Memory B cell (primary cell): ENCODE measurements at places on chromosomes 3 and 15.

- DNase-seq, result no peak
Measured at GRCh38 chr15:100671858-100672543, 69.6 kb downstream of the ASB7 start.

- DNase-seq, result no peak
Measured at GRCh38 chr3:163490119-163490518, 1588.2 kb downstream of the SI start.

GRCh38 chr3:173241727-173242126, 100.7 kb upstream of the SPATA16 start:
- DNase-seq, result no peak

DNA sequence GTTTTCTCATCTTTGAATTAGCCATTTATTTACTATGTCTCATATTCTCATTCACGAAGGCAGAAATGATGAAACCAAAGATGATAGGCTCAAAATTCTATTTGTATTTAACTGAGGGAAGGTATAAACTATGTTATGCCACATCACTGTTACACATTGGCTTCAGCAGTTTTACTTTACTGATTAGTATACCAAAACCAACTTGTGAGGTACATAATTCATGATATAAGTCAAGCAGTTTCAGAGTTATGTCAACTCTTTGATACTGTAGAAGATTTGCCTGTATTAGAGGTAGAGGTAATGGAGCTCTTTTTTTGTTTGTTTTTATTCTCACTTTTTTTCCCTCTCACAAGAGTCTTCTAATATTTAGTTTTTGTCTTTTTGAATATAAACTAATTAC, 22.9 kb downstream of the CHMP2B start:
- no peak for DNase-seq

GRCh38 chr3:52026041-52026440, 30.3 kb downstream of the DUSP7 start:
- DNase-seq, result no peak

DNA sequence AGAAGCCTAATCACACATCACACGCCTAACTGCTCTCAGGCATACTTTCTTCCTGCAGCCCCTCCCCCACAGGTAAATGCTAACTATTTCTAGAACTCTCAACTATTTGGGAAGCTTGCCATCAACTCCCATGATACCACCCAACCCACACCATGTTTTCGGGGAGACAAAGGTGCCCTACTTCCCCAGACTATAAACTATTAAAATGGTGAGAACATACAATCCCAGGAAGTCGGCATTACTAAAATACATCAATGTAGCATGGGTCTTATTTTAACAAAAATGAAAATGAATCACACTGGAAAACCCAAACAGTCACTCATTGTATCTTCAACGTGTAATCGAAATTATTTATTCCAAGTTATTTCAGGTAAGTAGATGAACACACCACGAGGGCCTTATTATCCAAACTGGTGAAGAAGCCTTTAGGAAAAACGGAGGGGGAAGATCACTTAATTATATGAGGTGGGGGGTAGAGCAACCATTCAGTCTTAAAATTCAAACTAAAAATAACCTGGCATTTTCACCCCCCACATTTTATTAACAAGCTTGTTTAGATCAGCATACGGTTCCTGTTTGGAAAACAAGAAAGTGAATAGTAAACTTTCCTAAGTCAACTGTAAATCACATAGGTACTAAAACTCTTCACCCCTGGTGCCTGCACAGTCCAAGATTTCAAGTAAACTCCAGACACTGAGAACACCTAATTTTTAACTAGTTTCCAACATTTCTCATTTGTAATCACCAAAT, 1.9 kb downstream of the TBL1XR1 start:
- no peak for DNase-seq

DNA sequence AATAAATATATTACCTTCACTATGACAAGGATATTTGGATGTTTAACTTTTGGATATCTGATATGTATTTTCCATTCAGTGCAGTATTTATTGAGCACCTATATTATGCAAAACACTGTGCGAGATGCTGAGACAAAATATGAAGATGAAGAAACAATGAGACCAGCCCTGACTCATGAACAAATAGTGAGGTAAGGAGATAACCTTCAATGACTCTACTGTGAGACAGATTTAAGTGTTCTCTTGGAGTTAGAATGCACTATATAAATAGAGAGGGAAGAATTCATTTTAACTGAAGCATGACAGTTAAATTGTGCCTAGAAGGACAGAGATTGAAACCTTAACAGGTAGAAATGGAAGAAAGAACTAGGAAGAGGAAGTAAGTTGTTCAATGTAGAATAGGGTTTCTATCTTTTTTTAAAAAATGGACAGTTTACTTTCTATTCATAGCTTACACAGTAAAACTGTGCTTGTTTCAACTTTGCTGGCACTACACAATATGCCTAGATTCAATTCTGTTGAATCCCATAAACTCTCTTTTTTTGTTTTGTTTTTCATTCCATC, 124.2 kb downstream of the ZBTB20 start:
- DNase-seq, result no peak

DNA sequence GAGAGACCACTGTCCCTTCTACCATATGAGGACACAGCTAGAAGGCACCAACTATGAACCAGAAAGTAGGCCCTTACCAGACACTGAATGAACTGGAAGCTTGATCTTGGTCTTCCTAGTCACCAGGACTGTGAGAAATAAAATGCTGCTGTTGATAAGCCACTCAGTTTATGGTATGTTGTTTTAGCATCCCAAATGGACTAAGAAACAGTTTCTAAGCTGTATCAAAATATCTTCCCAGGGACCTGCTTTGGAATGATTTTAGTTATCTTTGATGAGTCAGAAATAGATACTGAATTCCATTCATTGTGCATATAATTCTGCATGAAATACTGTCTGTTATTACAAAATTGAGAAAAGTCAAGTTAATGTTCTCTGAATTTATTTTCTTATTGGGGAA, 18.6 kb downstream of the WDR76 start:
- no peak for DNase-seq

GRCh38 chr3:28915741-28916500, 364.9 kb upstream of the RBMS3 start:
- no peak for DNase-seq

DNA sequence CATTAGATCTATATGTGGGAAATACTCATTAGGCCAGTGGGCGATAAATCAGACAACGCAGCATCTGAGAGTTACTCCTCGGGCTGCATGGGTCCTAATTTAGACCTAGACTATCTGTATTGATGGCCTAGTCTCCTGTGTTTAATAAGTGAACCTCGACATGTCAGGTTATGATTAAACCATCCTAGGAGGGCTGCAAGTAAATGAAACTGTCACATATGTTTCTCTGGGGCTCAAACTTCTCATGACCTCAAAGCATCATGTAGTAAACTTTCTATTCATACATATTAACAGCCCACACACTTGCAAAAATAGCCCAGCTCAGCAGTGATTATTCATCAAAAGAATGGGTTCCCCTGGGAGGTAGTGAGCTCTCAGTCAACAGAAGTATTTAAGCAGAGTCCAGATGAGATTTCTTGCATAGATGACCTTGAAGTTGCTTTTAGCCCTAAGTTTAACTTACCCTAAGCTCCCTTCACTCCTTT, 51.6 kb downstream of the RAB11A start:
- no peak for DNase-seq

DNA sequence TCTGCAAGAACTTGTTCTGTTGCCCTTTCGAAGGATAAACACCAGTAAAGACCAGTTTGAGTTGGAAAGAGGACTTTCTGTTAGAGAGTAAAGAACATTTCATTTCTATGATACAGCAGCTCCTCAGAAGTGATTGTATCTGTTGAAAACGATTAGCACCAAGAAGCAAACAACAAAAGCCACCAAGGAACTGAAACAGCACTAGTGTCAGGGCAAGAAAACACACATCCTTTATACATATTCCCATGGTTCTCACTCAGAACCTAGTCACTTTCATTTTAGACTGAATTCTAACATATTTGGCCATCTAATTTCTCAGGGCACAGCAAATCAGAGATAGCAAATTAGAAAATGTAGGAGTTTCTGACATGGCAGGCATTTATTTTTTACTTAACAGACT, 116.1 kb downstream of the ATP1B3 start:
- no peak for DNase-seq

GRCh38 chr3:143753456-143753855, 94.8 kb downstream of the SLC9A9 start:
- DNase-seq, result no peak

- DNase-seq, result no peak
Measured at GRCh38 chr3:13262493-13263211, 157.5 kb downstream of the NUP210 start.

DNA sequence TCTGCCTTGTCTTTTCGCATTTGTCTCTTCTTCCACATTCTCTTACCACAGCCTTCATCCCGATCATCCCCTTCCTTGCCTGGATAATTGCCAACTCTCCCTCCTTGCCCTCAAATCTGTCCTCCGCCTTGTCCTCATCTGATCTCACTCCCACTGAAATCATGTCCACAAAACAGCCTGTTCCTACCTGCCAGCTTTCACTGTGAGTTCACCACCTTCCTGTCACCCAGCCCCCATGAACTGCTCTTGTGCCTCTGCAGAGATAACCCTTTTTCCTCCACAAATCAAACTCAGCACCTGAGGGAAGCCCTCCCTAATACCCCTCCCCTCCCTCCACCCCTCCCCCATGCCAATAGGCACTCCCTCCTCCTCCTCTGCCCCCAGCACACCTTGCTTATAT, 4.8 kb upstream of the ADCY5 start:
- DNase-seq, result no peak

DNA sequence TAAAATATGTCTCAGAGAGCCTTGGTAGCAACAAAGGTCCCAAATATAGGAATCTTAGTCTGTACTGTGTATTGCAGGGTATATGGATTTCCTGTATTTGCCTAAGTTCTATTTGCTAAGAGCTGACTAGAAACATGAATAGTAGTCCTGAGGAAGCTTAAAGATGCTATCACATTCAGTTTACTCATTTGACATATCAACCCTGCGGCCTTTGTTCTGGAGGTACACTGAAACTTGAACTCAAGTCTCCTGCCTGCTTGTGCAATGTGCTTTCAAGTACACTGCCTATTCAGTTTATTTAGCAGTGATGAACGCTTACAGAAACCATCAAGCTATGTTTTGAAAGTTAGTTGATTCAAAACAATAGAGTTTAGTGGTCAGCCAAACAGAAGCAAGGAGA, 21.1 kb downstream of the IL1RAP start:
- DNase-seq, result no peak

DNA sequence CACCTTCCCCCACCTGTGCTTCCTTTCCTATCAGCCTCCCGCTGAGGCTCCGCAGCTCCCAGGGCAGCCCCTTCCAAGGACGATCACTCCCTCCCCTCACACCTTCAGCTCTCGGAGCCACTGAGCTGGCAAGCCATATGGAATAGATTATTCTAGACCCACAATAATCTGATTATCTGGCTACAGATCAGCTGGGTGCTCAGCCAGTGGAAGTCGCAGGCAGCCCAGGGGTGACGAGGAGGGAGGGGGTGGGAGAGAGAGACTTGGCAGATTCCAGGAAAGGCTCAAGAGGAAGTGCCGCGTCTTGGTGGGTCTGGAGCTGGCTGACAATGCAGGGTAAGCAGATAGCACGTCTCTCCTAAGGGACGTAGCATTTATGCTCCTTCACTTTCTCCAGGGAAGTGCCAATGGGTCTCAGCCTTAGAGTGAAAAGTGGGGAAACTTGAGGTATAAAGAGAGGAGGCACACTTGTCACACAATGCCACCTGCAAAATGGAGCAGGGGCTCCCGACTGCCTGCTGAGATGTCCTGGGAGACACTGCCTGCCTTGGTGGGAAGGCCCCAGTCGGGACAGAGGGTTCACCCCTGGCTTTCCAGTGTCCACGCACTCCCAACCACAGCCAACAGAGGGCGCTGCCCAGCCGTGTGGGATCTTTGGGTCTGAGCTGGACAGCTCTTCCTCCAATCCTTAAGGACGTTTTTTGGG, 9.4 kb upstream of the MESP1 start:
- DNase-seq, result peak; percentile 80

DNA sequence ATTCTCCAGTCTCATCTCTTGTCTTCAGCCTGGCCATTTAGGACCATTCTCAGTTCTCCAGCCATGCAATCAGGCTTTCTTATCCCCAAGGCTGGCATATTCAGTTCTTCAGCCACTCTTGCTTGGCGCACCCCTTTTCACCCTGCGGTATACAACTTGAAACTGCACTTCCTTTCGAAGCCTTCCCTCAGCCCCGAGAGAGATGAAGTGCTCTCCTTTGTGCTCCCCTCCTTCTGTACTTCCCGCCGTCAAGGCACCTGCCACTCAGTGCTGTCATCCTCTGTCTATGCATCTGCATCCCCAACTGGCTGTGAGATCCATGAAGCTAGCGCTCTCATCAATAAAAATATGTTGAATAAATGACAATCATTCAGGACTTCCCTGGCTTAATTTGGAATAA, 45.7 kb downstream of the MORC1 start:
- no peak for DNase-seq

DNA sequence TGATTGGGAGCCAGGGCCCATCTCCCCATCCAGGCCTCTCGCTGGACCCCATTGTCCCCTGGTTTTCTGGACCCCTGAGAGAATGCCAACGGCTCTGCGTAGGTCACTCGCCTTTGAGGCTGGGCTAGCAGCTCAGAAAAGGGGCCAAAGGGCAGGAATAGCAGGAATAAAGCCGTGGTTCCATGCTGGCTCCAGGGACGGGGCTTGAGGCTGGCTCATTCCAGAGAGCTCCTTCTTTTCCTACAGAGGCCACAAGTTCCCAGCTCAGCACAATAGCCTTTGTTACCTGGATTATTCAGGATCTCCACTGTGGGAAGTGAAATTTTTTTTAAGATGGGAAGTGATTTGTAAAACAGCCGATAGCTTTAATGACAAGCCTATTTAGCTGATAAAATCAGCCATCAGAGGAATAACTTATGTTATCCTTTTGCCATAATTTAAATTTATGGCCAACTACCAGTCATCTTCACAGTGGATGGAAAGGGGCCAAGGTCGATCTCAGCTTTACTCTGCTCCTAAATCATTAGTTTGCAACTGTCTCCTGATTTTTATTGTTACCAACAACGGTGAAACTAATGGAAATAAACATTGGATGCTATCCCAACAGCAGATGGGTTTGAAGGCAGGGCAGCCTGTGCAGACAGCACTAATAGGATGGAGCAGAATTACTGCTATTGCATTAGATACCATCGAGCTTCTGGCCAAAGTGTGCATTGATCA, 124.3 kb downstream of the TMEM266 start:
- no peak for DNase-seq

- no peak for DNase-seq
Measured at GRCh38 chr3:169260296-169260695, 403.2 kb downstream of the MECOM start.

GRCh38 chr15:80309769-80310384, 57.9 kb upstream of the CTXND1 start:
- DNase-seq, result no peak
